CD4-positive, CD25-positive, alpha-beta regulatory T cell (primary cell): ENCODE measurements at places on chromosomes 5 and 9.

- no peak for DNase-seq
Measured at GRCh38 chr5:123207852-123208251, 118.8 kb downstream of the PRDM6 start.

GRCh38 chr5:37165761-37166160, 83.4 kb downstream of the CPLANE1 start:
- DNase-seq: no peak

- DNase-seq: no peak
Measured at GRCh38 chr5:56396634-56397033, 163.5 kb upstream of the ANKRD55 start.

GRCh38 chr9:19163631-19164030, 36.3 kb upstream of the PLIN2 start:
- DNase-seq: no peak

- DNase-seq: peak; percentile 40
Measured at GRCh38 chr9:15642369-15642962, 89.6 kb downstream of the CCDC171 start.
